ENCODE measurements at places on chromosomes 1 and 21.

GRCh38 chr1:182910143-182910542 is 42.8 kb downstream of the SHCBP1L start:
- DNase-seq = no peak

GRCh38 chr1:114466334-114467014 is 44.5 kb downstream of the TRIM33 start:
- no peak for DNase-seq

GRCh38 chr1:162671664-162672410 is 39.6 kb downstream of the DDR2 start:
- no peak for DNase-seq

DNA sequence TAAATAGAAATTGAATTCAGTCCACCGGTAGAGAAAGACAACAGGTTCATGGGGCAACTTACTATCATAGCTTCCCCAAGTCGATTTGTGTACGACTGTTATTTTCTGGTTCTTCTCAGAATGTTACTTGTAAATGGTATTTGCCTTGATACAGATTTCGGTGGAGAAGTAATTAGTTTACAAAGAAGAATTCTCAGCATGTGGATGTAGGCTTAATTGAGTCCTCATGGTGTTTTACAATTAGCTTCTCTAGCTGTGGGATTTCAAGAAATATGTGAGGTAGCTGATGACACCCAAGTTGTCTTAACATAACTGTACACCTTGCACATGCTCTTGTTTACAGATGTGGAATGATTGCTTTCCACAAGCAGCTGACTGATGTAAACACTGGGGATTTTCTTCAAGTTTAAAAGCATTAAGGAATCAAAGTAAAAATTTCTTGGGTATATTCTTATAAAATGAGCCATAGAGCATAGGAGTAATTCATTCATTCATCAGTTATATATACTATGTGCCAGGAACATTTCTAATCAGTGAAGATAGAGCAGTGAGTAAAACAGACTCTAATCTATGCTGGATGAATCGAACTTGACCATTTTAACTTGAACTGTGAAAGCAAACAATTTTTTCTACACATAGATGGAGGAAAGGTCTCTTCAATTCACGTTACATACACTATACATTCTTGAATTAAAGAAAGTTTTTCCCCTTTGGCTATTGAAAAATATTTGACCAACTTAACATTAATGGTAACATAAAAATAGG is 1.4 kb downstream of the MACO1 start:
- DNase-seq = no peak

DNA sequence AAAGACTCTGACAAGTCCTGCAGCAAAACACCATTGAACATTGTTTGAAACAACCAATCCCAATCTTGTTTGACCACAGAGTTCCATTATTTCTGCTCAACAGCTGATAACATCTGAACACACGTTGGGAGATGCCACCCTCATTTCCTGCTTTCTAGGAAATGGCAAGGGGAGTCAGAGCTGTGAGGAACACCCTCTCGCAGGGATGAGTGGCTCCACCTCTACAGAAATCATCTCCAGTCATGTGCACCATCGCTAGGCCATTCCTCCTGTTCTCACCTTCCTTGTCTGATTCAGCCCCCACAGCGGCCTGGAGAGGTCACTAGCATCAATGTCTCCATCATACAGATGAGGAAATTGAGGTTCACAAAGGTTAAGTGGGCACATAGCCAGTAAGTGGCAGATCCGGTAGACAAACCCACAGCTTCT is 22.4 kb upstream of the RUNX3 start:
- DNase-seq = no peak

GRCh38 chr1:68785328-68785727 is 288.4 kb upstream of the DEPDC1 start:
- no peak for DNase-seq

DNA sequence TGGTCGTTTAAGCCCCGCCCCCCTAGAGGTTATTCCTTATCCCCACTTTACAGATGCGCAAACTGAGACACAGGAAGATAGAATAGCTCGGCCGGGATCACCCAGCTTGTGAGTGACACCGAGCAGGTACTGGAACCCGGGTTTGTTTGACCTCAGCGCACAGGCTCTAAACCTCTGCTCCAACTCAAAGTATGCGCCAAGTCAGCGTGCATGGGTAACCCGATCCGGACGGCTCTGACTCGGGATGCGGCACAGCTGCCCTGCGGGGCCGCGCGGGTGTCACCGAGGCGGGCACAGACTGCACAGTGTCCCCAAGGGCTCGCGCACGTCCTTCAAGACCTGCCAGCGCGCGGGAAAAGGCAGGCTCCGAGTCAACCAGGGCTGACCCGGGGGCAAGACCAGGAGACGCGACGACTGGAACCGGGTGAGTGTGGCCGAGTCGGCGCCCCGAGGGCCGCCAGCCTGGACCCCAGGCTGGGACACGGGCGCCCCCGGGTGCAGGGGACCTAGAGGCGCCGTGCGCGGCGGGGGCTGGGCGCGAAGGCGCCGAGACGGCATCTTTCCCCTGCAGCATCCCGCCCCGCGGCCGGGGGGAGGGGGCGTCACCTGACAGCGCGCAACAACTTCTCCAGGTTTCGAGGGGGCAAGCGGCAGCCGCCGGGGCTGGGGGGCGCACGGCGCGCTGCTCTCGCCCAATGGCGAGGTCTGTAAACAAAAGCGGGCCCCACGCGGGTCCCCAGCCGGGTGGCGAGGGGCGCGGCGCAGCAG is 101.9 kb upstream of the SOD1 start:
- peak; percentile 85 for DNase-seq

GRCh38 chr1:174135211-174135610 is 24.1 kb upstream of the RABGAP1L start:
- no peak for DNase-seq

GRCh38 chr1:224498574-224499170 is 64.1 kb upstream of the WDR26 start:
- no peak for DNase-seq

- DNase-seq = no peak
Measured at GRCh38 chr1:208835097-208835463, 590.9 kb upstream of the PLXNA2 start.

GRCh38 chr1:116380499-116381242 is 7.6 kb downstream of the ATP1A1 start:
- peak; percentile 44 for DNase-seq

GRCh38 chr21:34625030-34625593 is 10.2 kb upstream of the RCAN1 start:
- no peak for DNase-seq

DNA sequence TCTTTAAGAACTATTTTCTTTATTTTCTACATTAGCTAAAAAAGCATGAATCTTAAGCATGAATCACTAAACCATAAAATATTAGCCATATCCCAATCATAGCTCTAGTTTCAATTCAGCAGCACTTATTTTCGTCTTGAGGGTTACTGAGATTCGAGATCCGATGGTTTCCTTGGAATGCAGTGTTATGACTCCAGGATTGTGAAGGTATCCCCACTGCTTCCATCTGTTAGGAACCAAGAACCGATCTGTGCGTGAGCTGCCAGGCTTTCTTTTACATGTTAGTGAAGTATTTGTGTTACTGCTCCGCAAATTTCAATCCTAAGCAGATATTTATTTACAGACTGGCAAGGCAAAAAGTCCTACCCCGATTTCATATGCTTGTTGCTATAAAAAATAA is 18.8 kb downstream of the TNFRSF9 start:
- no peak for DNase-seq

GRCh38 chr1:116775116-116775752 is 21.0 kb downstream of the CD2 start:
- peak; percentile 68 for DNase-seq

- DNase-seq = no peak
Measured at GRCh38 chr1:87983841-87984240, 655.2 kb downstream of the LMO4 start.

GRCh38 chr21:38126666-38127303 is 130.0 kb upstream of the KCNJ15 start:
- peak; percentile 68 for DNase-seq

- DNase-seq = no peak
Measured at GRCh38 chr1:36133484-36133883, 8.5 kb upstream of the COL8A2 start.

- DNase-seq = no peak
Measured at GRCh38 chr1:91798740-91799139, 87.2 kb downstream of the TGFBR3 start.

- no peak for DNase-seq
Measured at GRCh38 chr1:53562291-53562980, 103.2 kb downstream of the DMRTB1 start.

DNA sequence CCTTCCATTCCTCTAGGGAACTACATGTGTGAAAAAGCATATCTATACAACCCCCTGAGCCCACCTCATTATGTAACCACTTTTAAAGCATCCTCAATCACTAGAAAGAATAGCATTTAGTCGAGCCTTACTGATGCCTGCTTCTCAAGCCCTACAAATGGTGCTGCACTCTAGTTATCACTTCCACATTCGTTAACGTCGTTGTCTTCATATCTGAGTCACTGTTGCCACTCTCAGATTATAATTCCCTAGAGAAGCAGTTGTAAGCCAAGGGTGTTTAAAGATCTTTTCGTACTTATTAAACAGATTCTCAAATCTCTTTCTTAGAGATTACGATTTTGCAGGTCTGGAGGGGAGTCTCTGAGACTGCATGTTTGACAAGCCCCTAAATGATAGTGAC is 16.5 kb downstream of the ATP1B1 start:
- DNase-seq = no peak

GRCh38 chr1:26072305-26072704 is 4.9 kb upstream of the TRIM63 start:
- no peak for DNase-seq

GRCh38 chr21:14383596-14384180 is 742 bp upstream of the HSPA13 start:
- DNase-seq = no peak

- DNase-seq = no peak
Measured at GRCh38 chr1:244836135-244836521, 670 bp downstream of the COX20 start.

GRCh38 chr1:215650446-215651149 is 83.5 kb downstream of the KCTD3 start:
- DNase-seq = no peak

GRCh38 chr21:17901458-17902079 is 82.4 kb upstream of the C21orf91 start:
- no peak for DNase-seq

- no peak for DNase-seq
Measured at GRCh38 chr1:112675728-112676381, 1.4 kb downstream of the MOV10 start.

DNA sequence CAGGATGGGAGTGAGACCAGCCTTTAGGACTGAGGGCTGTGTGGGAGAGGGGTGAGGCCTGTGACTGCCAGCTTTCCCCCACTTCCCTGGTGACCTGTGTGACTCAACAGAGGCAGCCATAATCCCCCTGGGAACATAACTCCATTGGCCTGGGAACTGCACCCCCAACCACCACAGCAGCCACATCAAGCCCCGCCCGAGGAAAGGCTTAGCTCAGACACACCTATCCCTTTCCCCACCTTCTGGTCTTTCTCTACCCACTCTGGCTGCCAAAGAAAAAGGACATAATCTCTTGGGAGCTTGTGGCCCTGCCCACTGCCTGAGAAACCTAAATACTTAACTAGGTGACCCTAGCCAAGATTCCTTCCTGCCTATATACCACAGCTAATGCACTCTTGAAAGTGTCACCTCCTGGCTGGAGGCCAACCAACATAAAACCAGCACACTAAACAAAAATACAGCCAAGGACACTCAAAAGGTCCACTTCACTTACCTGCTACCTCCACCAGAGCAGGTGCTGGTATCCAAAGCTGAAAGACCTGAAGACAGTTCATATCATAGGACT is 406.6 kb upstream of the CAMK1G start:
- DNase-seq = no peak

DNA sequence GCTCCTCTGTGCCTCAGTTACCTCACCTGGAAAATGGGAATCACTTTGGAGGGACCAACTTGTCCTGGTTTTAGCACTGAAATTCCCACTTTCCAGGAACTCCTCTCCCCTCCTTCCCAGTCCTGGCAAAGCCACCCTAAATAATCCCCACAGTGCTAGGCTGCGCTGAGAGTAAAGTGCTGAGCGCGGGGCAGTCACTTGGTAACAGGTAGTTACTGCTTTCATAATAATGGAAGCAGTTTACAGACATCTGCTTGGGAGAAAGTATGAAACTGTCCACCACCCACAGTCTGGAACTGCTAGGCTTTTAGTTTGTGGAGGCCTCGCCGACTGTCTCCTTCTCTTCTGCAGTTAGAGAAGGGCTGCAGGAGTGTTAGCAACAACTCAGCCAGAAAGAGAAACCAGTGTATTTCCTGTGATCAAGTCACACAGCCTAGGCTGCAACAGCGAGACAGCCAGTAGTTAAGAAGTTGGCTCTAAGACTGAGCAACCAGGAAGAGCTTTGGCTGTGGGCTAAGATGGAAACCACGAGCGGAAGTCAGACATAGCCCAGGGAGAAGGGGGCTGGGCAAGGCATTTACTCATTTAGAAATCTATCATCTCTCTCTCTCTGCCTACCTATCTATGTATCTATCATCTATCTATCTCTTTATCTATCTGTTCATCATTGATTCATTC is 30.8 kb upstream of the ABCG1 start:
- DNase-seq = no peak

DNA sequence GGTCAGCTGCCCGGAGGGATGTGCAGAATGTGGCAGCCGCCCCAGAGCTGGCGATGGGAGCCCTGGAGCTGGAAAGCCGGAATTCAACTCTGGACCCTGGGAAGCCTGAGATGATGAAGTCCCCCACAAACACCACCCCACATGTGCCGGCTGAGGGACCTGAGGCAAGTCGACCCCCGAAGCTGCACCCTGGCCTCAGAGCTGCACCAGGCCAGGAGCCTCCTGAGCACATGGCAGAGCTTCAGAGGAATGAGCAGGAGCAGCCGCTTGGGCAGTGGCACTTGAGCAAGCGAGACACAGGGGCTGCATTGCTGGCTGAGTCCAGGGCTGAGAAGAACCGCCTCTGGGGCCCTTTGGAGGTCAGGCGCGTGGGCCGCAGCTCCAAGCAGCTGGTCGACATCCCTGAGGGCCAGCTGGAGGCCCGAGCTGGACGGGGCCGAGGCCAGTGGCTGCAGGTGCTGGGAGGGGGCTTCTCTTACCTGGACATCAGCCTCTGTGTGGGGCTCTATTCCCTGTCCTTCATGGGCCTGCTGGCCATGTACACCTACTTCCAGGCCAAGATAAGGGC is 33.5 kb upstream of the LHX4 start:
- DNase-seq = no peak

GRCh38 chr1:154869351-154870114 is 548 bp downstream of the KCNN3 start:
- peak; percentile 66 for DNase-seq

DNA sequence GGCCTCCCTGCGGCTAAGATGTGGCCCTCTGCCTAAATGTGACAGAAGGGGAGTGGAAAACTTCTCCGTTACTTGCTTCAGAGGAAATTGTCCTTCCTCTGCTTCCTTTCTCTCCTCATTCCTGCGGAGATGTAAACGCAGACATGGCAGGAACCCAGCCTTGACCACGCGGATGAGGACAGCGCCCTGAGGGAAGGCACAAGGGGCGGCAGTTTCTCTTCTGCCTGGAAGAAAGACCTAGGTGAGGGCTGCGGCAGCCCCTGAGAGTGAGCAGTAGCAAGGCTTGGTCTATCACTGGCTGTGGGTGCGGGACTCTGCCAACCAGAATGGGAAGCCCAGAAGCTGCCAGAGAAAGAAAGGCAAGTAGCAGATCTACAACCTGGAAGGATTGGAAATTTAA is 14.0 kb upstream of the CTPS1 start:
- DNase-seq = no peak

Data from upper lobe of left lung (tissue), 6 donors.